ENCODE measurements at places on chromosomes 16 and 17. TPM values are rescaled to one million over a fixed set of nuclear protein-coding genes. Genes with fewer than 3 reads are reported as not detected.

ASPHD1 gene
- 2.9 TPM for total RNA-seq

DRC3 gene
- total RNA-seq: 2.6 TPM

SAT2 gene
- total RNA-seq: 84.9 TPM

TOM1L1 gene
- 28.4 TPM for total RNA-seq

SNX11 gene
- total RNA-seq: 22.3 TPM

GRCh38 chr17:36736201-36737156, 135.1 kb downstream of the MRM1 start:
- DNase-seq: no peak

DNA sequence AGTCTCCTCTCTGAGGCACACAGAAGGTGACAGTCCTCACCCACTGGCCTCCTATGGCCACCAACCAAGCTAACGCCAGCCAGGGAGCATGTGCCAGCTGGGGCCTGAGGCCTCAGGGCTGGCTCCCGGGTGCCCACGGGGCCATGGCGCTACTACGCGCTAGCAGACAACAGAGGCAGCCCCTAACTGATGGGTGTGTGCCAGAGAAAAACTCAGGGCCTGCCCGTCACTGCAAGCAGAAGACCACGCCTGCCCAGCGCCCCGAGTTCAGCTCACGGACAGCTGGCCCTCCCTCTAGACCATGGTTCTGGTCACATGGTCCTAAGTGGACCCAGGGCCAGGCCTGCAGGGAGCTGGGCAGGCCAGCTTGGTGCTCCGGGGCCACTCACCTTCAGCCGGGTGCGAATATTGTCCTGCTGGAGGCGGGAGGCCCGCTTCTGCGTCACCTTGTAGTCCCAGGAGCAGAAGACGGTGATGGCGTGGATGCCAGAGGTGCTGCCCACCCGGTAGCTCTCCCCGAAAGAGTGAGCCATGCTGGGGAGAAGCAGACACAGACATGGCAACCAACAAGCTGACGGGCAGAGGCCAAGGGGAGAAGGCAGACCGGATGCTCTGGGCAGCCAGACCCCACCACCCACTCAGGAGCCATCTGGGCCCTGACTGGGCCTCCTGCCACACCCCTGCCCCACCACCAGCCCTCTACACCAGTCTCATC, 6.2 kb downstream of the TMC6 start:
- DNase-seq: no peak
